ENCODE measurements at places on chromosomes 7 and 10.

GRCh38 chr10:61588770-61589211, 73.9 kb upstream of the CABCOCO1 start:
- DNase-seq: no peak

GRCh38 chr10:82308641-82309040, 433.6 kb downstream of the NRG3 start:
- no peak for DNase-seq

- no peak for DNase-seq
Observed at GRCh38 chr7:50268990-50269389, 35.5 kb upstream of the IKZF1 start.

DNA sequence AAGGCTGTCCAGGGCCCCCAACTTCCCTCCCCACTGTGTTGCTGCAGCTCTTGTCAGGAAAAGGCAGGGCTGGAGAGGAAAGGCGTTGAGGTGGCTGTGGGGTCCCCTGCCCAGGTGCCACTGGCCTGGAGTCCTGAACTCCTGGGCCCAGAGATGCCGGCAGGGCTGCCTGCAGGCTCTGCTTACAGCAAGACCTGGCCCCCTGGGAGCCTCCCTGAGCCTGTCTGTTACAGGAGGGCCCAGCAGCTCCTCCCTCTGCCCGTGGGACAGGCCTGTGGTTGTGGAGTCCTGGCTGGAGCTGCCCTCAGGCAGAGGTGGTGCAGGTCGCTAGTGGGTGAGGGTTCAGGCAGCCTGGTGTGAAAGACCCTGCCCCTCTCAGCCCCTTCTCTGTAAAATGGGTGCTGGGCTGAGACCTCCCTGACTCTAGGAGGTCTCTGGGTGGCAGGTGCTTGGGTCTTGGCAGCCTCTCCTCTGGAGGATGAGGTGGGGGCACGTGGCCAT, 9.9 kb downstream of the ANTXRL start:
- DNase-seq: no peak

GRCh38 chr7:94247970-94248369, 146.7 kb upstream of the COL1A2 start:
- no peak for DNase-seq

DNA sequence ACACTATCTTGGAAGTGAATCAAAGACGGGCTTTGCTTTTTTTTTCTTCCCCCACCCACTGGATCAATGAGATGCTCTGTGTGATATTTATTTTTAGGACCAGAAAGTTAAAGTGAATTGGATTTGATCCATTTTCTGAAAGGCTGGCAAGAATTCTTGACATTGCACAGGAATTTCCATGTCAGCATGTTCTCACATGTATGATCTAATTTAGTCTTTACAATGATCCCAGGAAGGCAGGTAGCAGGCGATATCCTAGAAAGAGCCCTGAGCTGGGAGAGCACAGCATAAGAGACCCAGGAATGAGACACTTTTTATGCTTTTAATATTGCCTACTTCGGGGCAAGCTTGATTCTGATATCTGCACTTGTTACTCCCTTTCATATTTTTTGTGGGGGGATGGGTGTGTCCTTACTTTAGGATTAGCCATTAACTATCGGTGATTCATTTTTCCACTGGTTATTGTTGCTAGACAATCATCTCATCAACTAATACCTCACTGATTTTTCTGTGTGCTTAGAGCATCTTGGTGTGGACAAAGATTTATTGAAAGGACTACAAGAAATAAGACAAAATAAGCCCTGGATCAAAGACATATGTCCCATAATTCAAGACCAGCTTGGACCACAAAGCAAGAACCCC, 58.1 kb downstream of the NRP1 start:
- no peak for DNase-seq

DNA sequence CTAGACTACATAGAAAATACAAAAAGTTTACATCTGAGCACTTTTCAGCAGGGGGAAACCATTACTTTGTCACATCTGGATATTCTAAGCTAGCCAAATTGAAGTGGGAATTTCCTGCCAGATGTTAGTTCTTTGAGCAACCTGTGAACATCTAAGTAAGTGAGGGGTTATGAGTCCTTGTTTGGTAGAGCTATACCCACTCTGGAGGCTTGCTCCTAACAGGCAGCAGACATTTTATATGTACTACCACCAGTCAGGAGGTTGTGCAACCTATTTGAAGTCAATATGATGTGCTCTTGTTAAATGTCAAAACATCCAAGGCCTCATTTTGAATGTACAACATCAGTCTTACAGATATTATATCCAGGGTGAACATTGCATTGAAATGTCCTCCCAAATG, 143.3 kb upstream of the KAT6B start:
- DNase-seq: no peak

- DNase-seq: no peak
Observed at GRCh38 chr7:136294977-136295376, 317.8 kb upstream of the MTPN start.

DNA sequence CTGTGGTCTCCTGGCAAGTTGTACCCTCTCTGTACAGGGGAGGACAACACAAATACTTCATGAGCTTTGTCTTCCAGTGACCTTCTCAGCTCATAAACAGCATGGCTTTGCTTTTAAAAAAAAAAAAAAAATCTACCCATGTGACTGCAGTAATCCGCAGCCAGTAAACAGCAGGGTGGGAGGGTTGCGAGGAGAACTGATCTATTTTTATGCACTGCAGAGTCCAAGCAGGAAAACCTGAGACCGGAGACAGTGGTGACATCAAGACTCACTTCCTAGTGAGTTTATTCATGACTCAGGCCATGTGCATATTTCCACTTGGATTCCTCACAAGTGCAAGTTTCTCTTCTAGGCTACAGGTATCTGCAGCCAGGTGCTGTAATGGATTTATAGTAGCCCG, 127.9 kb downstream of the NRF1 start:
- DNase-seq: no peak

GRCh38 chr10:103044942-103045489, 126.9 kb downstream of the CNNM2 start:
- no peak for DNase-seq

- DNase-seq: no peak
Observed at GRCh38 chr7:46835556-46835955, 746.4 kb downstream of the TNS3 start.

GRCh38 chr10:12716042-12716441, 285.5 kb downstream of the CCDC3 start:
- DNase-seq: no peak

DNA sequence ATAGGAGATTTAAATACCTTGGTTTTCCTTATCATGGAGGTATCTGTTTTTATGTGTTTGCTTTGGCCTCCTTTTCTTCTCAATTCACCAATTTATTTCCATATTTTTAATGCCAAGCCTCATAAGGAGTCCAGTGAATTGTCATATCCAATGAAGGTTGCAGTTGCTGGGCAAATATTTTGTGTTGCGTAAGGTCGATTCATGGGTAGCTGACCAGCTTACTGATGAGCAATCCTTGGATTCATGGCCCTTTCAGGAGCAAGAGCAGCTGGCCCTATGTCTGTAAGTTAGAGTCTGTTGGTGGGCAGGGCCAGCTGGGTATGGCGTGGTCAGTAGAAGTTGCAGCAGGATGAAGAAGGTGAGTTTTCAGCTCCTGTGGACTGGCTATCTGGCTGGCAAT, 182.9 kb downstream of the PFKFB3 start:
- no peak for DNase-seq

DNA sequence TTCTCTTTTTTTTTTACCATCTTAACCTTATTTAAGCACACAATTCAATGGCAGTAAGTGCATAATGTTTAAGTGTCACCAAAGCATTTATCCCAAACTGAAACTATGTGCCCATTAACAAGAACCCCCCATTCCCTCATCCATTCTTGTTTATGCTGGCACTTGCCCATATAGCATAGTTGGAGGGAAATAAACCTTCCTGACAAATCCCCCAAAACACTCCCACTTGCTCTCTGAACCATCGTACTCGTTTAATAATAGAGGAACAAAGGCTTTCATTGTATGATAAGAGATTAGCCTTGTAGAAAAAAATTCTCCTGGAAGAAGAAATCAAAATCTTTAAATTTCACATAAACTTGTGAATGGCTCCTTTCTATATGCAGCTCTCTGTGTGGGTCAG, 26.4 kb upstream of the KCNMA1 start:
- DNase-seq: no peak

GRCh38 chr7:157472311-157473050, 135.7 kb downstream of the DNAJB6 start:
- no peak for DNase-seq

GRCh38 chr7:37960483-37960882, 40.0 kb downstream of the EPDR1 start:
- DNase-seq: no peak

DNA sequence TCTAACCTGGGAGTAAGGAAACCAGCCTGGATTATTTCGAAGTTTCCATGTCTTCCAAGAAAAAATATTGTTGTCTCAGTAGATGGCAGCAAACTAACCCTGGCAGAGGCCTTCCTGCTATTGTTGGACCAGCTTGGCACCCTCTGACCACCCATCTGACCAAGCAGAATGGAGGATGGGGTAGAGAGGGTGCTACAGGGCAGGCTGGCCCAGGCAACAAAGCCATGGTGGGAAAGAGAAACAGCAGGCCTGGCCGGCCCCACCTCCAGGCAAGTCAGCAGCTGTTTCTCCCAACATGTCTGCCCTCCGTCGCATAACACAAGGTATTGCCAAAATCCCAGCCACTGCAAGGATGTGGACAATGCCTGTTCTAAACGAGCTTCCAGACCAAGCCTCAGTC, 95.0 kb downstream of the FAM53B start:
- DNase-seq: no peak

GRCh38 chr7:30363778-30364563, 79.6 kb downstream of the ZNRF2 start:
- DNase-seq: no peak

- no peak for DNase-seq
Observed at GRCh38 chr10:102782673-102783551, 39.2 kb downstream of the WBP1L start.

DNA sequence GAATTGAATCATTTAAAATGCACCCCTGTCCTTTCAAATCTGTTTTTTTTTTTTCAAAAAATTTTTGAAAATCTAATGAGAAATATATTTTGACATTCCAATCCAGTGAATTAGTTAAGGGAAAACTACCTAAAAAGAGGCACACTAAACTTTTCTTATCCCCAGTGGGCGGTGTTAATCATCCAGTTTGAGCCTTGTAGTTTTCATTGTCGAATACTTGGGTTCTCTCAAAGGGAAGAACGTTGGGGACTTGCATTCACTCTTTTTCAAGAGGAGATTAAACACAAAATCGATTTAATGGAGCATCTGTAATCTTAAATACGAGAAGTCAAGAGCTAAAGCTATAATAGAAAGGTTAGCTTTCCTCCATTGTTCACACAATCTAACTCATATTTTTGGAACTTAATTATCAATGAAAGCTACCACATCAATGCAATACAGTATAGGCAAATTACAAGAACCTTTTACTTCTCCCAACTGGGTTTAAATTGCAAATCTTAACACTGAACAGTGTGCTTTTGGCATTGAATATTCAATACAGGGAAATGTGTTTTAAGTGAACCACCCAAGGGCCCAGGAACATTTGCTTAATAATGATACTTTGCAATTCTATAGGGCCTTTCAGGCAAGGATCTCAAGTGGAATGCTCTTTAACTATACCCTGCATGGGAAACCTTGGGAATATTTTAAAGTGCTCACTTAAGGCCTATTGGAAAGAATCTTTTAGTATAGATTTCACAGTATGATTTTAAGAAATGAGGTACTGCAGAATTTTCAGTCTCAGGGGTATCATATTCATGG, 13.1 kb upstream of the SP8 start:
- DNase-seq: no peak

DNA sequence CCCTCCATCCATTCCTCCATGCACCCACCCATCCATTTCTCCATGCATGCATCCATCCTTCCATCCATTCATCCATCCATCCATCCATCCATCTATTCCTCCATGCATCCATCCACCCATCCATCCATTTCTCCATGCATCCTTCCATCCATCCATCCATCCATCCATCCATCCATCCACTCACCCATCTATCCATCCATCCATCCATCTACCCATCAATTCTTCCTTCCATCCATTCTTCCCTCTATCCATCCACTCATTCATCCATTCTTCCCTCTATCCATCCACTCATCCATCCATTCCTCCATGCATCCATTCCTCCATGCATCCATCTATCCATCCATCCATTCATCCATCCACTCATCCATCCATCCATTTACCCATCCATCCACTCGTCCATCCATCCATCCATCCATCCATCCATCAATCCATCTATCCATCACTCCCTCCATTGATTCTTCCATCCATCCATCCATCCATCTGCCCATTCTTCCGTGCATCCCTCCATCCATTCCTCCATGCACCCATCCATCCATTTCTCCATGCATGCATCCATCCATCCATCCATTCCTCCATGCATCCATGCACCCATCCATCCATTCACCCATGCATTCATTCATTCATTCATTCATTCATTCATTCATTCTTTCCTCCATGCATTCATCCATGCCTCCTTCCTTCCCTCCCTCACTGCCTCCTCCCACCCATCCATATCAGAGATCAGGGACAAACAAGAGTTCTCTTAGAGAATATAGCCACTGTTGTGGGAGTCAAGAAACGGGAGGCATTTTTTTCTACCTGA, 22.2 kb downstream of the ELN start:
- DNase-seq: no peak

DNA sequence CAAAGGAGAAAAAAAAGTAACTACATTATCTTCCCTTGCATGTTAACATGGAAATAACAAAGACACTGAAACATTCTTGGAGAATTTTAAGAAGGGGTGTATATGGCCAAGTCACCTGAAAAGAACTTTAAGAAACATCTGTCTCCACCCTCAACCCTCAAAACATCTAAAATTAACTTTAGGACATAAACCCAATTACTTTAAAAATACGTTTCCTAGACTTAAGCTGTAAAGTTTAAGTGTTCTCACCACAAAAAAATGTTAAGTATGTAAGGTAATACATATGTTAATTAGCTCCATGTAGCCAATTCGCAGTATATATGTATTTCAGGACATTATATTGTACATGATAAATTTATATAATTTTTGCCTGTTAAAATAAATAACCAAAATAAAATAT, 71.1 kb upstream of the GLCCI1 start:
- no peak for DNase-seq

- DNase-seq: no peak
Observed at GRCh38 chr7:105473163-105473562, 48.9 kb downstream of the PUS7 start.

DNA sequence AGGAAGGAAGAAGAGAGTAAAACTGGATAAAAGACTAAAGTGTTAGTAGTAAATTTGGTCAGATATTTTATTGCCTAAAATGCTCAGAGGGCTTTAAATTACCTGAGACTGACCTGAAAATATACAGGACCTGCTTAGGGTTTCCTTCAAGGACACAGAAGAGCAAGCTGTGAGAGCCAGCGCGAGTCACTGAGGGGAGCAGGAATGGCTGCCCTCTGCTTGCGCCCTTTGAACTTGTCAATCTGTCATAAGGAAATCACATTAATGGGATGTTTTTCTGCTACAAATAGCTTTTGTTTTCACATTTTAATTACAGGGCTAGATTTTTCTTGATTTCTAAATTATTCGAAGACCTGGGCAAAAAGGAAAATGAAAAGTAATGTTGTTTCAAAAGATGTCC, 26.9 kb downstream of the DNAJB9 start:
- DNase-seq: no peak

Data from stimulated activated CD4-positive, alpha-beta T cell treated with anti-CD3 and anti-CD28 coated beads, TNF-alpha, amount 100 ng/mL, for 24 hours (primary cell).